Glomerular endothelial cell (primary cell): ENCODE measurements at places on chromosomes 5 and 9.

- no peak for DNase-seq
Measured at GRCh38 chr5:18828351-18828750, 1159.6 kb downstream of the CDH18 start.

GRCh38 chr9:68541568-68541967, 885 bp upstream of the TMEM252 start:
- no peak for DNase-seq

- no peak for DNase-seq
Measured at GRCh38 chr9:23820451-23821374, 5.3 kb downstream of the ELAVL2 start.

DNA sequence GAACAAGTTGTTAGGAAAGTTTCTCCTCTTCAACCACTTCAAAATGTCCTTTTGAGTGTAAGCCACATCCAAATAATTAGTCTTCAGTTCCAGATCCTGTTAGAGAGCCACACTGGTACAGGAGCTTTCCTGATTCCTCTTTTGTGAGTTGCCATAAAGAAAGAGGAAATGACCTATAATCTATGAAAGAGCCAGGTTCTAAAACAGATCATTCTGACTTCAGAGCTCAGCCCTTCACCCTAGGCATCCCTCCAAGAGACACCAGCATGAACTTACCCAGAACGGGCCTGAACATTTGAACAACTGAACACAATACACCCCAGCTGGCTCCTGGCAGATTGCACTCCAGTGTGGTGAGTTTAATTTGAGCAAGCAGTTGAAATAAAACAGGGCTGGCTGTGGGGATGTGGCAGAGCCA, 25.7 kb downstream of the SLC1A1 start:
- DNase-seq, result no peak

GRCh38 chr5:86175224-86175623, 442.5 kb upstream of the COX7C start:
- no peak for DNase-seq

GRCh38 chr9:72579190-72579589, 57.8 kb downstream of the TMC1 start:
- no peak for DNase-seq

- DNase-seq, result no peak
Measured at GRCh38 chr5:50727845-50728244, 61.4 kb downstream of the PARP8 start.

DNA sequence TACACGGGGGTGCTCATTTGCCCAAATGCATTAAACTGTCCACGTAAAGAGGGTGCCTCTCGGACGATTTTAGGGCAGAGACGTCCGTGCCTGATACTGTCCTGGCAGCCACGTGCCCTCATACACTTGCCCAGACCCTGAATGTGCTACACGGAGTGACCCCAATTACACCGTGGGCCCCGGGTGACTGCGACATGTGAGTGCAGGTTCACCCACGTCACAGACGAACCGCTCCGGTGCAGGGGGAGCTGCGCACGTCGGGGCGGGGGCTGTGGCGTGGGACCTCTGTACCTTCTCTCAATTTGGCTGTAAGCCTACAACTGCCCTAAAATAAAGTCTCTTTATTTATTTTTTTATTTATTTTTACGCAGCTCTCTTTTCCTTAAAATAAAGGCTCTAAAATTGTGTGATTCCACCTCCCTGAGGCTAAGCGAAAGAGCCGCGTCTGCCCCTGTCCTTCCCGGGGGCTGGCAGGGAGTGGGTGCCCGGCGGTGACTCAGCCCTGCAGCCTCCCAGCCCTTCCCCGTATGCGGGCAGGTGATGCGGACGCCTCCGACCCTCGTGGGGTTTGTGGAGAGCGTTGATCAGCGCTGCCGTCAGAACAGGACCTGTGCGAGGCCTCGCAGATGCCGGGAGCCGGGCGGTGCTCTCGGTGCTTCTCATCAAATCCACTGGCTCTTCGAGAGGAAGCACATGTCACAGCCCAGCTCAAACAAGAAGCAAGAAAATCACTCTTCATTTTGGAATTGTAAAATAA, 9.2 kb upstream of the EGFL7 start:
- no peak for DNase-seq

DNA sequence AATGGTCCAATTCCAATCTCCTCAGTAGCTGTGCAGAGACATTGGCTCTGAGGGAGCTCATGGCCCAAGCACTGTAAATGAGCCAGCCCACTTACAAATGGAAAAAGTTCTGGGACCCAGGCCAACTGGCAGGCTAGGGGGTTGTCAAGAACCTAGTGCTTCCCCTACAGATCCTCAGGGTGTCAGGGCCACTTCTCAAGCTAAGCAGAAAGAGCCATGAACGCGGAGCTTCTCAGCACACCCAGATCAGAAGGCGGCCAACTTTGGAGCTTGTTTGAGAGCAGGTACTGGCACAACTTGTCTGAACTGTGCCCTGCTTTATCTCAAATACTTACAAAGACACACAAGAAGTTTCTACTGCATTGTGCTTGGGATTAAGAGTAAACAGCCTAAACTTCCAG, 17.5 kb downstream of the TLE1 start:
- no peak for DNase-seq

- no peak for DNase-seq
Measured at GRCh38 chr9:37324261-37324683, 98.2 kb upstream of the GRHPR start.

GRCh38 chr5:175281714-175282113, 162.3 kb downstream of the DRD1 start:
- no peak for DNase-seq

GRCh38 chr9:133134388-133135145, 13.5 kb upstream of the RALGDS start:
- no peak for DNase-seq

- DNase-seq, result no peak
Measured at GRCh38 chr5:136048966-136049365, 20.2 kb downstream of the TGFBI start.

GRCh38 chr5:134136771-134137170, 22.3 kb downstream of the TCF7 start:
- DNase-seq, result no peak

GRCh38 chr5:58582019-58582802, 664 bp upstream of the RAB3C start:
- DNase-seq, result no peak

GRCh38 chr5:127400539-127400938, 109.9 kb downstream of the MEGF10 start:
- DNase-seq, result no peak
